ENCODE measurements at places on chromosomes 16 and 17.

- no peak for DNase-seq
These were observed 8.9 kb upstream of the WSCD1 start for GRCh38 chr17:6061290-6061689.

- no peak for DNase-seq
These were observed 1.3 kb upstream of the MPG start for GRCh38 chr16:76535-77272.

- DNase-seq, result no peak
These were observed 151.7 kb downstream of the FOXL1 start for GRCh38 chr16:86730086-86730485.

DNA sequence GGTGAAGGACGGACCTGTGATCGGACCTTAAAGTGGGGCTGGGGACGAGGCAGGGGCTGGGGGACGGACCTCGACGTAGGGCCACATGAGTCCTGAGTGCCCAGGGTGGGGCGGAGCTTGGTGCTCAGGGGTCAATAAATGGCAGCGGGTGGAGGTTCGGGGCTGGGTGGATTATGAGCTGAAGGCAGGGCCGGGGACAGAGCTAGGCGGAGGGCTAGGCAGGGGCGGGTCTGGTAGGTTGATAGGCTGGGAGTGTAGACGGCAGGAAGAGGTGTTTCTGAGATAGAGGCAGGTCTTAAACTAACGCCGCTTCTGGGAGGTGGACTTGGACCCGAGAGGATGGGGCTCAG, 733 bp downstream of the CHRNB1 start:
- peak; percentile 20 for DNase-seq

- no peak for DNase-seq
These were observed 6.9 kb downstream of the USP6 start for GRCh38 chr17:5122586-5123342.

DNA sequence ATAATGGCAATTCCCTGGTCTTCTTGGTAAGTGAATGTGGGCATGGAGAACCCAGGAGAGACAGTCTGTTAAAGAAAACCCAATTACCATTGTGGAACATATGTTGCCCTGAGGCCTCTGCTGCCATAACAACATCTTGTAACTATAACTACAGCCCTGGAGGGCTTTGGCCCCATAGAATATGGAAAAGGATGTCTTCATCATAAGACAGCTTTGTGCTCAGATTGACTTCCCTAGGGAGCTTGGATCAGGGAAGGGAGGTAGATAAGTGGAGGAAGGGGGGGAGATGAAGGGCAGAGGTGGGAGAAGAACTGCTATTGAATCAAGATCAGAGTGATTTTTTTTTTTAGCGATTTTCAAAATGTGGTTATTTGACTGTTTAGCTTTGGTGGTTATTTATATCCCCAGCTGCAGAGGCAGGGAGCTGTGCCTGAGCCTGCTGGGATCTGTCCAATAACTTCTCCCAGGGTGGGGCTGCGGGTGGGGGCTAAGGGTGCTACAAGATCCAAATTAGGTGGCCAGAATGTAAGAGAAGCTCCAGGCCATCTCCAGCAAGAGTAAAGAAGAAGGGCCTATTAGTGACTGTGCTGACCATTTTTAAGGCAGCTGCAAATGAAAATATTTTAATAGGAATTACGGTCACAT, 5.3 kb upstream of the KAT7 start:
- DNase-seq, result no peak

GRCh38 chr17:67121316-67121891, 77.0 kb downstream of the CACNG1 start:
- DNase-seq, result no peak

GRCh38 chr16:9978160-9978725, 204.0 kb downstream of the GRIN2A start:
- DNase-seq, result no peak

- no peak for DNase-seq
These were observed 139.7 kb downstream of the AATF start for GRCh38 chr17:37088459-37088858.

- no peak for DNase-seq
These were observed 15.5 kb downstream of the SNF8 start for GRCh38 chr17:48928876-48929811.

Measured in activated naive CD4-positive, alpha-beta T cell (primary cell).